ENCODE measurements at places on chromosomes 3 and 15.

DNA sequence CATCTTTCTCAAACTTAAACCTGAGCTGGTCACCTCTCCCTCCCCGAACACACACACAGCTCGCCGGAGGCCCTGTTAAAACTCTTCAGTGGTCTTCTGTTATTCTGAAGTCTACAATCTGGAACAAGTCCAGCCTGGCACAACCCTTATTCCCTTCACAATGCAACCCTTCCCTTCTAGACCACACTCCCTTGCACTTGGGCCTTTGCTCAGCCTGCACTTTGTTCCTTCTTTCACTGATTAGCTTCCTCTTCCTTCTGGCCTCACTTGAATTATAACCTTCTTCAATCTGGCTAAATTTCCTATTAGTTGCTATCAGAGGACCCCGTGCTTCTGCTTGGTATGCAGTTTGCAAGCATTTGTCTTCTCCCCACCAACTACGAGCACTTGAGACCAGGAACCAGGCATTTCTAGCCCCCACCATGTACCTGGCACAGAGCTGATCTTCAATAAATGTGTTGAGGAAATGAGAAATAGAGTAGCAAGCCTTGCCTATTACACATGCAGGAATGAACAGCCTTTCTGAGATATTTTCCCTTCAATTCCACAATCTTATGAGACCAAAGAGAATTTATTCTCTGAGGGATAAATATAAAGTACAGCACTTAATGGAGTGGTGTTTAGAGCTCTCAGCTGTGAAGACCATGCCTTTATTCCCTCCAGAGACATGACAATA is 663.1 kb upstream of the ADAMTS9 start:
- DNase-seq: no peak

- no peak for DNase-seq
Measured at GRCh38 chr15:52162260-52162659, 28.9 kb downstream of the GNB5 start.

- no peak for DNase-seq
Measured at GRCh38 chr3:435161-435560, 238.6 kb downstream of the CHL1 start.

DNA sequence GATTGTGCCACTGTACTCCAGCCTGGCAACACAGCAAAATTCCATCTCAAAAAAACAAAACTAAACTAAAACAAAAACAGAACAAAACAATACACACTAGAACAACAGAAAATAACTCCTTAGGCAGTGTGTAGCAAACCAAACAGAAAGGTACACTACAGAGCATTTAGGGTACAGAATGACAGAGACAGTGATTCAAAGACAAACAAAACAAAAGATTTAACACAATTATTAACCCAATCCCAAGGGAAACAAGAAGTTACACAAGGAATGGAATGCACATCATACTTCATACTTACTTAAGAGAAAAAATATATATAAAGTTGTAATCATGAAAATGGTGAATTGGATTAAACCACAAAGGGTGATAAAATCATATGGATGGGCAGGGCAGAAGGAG is 12.9 kb downstream of the SLC25A20 start:
- DNase-seq: no peak

- DNase-seq: no peak
Measured at GRCh38 chr3:119831022-119831421, 49.1 kb downstream of the NR1I2 start.

- DNase-seq: no peak
Measured at GRCh38 chr15:67405208-67406191, 115.4 kb upstream of the C15orf61 start.

DNA sequence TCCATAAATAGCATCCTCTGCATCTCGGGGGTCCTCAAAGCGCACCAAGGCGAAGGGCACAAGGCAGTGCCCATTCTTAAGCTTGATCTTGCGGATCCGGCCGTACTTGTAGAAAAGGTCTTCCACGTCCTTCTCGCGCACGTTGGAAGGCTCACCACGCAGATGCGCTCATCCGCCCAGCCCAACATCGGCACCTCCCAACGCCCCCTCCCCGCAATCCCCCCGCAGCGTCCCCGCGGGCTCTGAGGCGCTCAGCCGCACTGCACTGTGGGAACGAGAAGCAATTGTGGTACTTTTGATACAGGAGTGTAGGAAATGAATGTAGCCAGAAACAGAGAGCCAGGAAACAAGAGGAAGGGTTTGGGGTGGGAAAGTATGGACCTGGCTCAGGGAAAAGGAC is 17.5 kb downstream of the AP3B2 start:
- no peak for DNase-seq

GRCh38 chr15:66252685-66253417 is 699 bp downstream of the MEGF11 start:
- no peak for DNase-seq

GRCh38 chr15:27426805-27427204 is 455.8 kb downstream of the GABRG3 start:
- DNase-seq: peak; percentile 72

Data from NCI-H524 treated with DMSO at 0.1 percent for 48 hours (cell line).